ENCODE measurements at places on chromosomes 13 and 19.

DNA sequence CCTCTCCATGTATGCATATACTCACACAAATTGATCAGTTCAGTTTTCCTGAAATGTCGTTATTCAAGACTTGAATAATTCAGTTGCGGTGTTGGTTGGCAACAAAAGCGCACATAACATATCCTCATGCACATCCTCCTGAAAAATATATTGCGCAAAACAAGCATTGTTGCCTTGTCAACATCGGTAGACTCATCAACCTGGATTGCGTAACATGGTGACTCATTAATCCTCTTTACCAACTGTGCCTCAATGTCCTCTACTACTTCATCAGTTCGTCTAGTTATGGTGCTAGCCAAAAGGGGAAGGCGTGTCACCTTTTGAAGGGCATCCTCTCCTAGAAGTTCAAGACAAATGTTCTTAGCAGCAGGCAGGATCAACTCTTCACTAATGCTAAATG is 357.7 kb downstream of the LMO7 start:
- no peak for DNase-seq

GRCh38 chr13:30880856-30881155 is 25.3 kb upstream of the MEDAG start:
- DNase-seq, result no peak

DNA sequence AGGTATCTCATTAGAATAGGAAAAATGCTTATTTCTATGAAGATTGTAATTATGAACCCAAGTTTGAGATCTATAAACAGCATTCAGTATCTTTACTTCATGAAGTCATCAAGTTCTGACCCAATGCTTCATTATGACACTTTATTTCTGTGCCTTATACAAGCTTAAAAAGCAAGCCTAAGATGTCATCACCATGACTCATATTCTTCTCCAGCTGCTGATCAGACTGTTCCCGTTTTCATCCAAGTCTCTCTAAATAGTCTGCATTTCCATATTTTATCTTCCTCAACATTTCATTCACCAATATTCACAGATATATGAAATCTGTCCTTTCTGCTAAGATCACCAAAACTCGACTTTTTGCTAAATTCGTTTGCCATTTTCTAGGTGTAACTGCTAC is 1247.2 kb upstream of the PRR20A start:
- no peak for DNase-seq

DNA sequence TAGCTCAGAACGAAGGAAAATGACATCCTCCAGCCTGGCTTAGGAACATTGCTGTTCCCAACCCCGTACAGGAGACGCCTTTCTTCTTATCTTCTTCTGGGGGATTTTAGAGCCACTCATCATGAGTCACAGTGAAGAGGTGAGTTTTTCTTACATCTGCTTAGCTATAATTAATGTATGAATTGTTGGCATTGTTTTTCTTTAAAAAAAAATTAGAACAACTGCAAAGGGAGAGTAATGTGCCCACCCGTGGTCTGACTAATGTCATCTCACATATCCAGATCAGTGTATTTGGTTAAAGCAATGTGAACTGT is 310.6 kb upstream of the TSHZ3 start:
- no peak for DNase-seq

- DNase-seq, result no peak
Measured at GRCh38 chr13:109602356-109602755, 184.0 kb downstream of the IRS2 start.

DNA sequence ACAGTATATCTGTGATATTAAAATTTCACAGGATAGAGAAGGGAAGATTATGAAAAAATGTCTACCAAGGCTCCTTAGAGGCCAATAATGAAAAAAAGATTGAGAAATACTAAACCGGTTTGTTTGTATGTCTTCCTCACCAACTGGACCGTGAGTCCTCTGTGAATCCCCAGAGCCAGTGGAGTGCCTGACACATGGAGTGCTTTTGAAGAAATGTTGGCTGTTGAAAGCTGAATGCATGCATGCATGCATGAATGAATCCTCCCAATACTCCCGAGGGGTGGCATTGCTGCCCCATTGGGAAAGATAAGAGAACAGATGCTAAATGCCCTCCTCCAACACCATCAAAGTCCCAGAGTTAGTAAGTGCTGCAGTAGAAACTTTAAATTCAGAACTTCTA is 152.7 kb upstream of the SERP2 start:
- DNase-seq, result no peak
